GM12878 (cell line): ENCODE measurements at places on chromosomes 5 and 9. TPM values are rescaled to one million over a fixed set of nuclear protein-coding genes. Genes with fewer than 3 reads are reported as not detected.

TRIM36 gene
- not detected in 2 replicates for total RNA-seq

TMEM8B gene
- 7.4 and 7.6 TPM in 2 replicates for total RNA-seq

PCDHGA4 gene
- total RNA-seq: 0.13 TPM in 1 of 2 replicates, not detected in the other

GOLGA1 gene
- total RNA-seq: 9.2 and 9.6 TPM in 2 replicates

LECT2 gene
- not detected in 2 replicates for total RNA-seq

PTGDS gene
- not detected in 2 replicates for total RNA-seq

- H3K4me1 ChIP-seq: 0 out of 2 replicates have a peak, but pooled peaks cover 6% of the 10 kb centered on the region
- H3K36me3 ChIP-seq: no peaks in the 10 kb centered on the region
- no peak overlapping the region for H3K4me3 ChIP-seq
- no peaks in the 10 kb centered on the region for H3K27me3 ChIP-seq
These were observed 7.2 kb downstream of the ENTPD8 start for GRCh38 chr9:137433916-137434431.

DNA sequence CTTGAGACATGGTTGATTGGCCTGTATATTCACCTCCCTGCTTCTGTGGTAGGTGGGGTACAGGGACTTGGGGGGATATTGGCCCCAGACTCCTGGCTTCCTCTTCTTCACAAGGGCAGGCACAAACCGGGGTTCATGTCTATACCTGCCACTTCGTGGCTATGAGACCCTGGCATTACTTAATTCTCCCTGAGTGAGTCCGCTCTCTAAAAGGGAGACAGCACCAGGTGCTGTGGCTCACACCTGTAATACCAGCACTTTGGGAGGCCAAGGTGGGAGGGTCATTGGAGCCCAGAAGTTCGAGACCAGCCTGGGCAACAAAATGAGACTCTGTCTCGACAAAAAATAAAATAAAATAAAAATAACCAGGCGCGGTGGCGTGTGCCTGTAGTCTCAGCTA is 178.5 kb downstream of the GABBR2 start:
- no peak overlapping the region for H3K27ac ChIP-seq
- no peak for DNase-seq
- no peaks in the 10 kb centered on the region for H3K36me3 ChIP-seq
- H3K4me3 ChIP-seq: no peak overlapping the region

GRCh38 chr9:137296670-137297664 is 5.1 kb downstream of the NRARP start:
- no peak overlapping the region for H3K27ac ChIP-seq
- no peaks in the 10 kb centered on the region for H3K27me3 ChIP-seq
- no peak for DNase-seq
- H3K4me3 ChIP-seq: no peak overlapping the region

- no peaks in the 10 kb centered on the region; the same call in 1 of the 2 replicates for H3K36me3 ChIP-seq
- H3K27ac ChIP-seq: no peak overlapping the region
- H3K4me3 ChIP-seq: no peak overlapping the region
These were observed 31.4 kb upstream of the TMOD1 start for GRCh38 chr9:97470076-97470475.

DNA sequence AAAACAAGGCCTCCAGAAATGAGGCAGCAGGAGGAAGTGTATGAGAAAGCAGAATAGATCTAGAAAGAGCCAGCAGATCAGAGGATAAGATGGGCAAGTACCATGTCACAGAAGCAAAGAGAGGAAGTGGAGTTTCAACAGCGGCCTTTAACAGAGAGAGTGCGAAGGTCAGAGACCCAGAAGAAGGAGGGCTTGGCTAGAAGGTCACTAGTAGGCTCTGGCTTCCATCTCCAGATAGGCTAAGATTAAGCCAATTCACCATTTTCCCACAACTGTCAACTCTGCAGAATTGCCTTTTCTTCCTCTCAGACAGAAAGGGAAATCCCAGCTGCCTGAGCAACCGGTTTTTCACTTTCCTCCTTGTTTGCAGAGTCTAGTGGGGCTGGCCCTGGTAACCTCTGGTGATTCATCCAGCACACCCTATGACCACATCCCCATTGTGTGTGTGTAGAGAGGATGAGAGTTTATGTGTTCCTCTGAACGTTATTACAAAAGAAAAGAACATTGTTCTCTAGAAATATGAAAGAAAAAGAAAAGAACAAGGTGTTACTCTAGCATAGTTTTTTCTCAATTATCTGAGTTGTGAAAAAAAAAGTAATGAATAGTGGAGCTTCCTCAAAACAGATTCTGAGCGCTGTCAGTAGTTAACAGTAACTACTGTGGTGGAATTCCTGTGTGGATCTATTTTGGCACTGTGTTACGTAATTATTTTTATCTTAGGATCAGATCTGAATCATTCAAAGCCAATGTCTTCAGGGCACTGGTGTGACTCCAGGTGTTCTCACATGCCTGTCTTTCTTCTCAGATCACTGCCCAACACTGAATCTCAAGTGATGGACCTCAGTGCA is 220.4 kb downstream of the ARRDC3 start:
- no peaks in the 10 kb centered on the region for H3K27me3 ChIP-seq
- peak overlapping the region; percentile 77 for H3K27ac ChIP-seq
- peak; percentile 78 for DNase-seq
- H3K4me1 ChIP-seq: peaks cover 22% of the 10 kb centered on the region
- H3K4me3 ChIP-seq: no peak overlapping the region

DNA sequence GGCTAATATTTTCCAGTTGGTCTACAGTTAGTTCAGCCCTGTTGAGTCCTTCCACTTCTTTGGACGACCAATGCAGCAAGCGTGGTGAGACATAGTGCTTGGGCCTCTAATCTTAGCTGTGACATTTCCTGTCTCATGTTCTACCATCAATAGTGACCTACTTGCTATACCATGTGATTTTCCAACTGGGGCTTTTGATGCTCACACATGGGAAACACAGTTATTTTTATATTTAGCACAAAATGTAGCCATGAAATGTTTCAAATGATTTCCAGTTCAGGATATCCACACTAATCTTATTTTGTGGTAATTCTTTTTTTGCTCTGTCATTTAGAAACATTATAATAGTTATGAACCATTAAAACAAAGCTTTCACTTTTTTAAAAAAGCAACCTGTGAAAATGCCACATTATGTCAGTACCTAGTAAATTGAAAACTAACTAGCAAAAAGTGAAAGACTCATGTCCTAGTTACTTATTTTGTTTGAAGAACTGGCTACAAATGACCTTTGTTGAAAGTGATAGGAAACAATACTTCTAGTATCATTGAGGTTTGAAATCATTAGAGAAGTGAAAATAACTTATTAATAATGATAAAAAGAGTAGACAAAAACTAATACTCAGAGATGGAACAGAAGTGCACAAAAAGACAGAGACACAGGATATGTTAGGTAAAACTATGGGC is 18.3 kb downstream of the MARCHF3 start:
- peak; percentile 66 for DNase-seq
- no peaks in the 10 kb centered on the region for H3K36me3 ChIP-seq
- H3K27ac ChIP-seq: peak overlapping the region; percentile 65
- H3K27me3 ChIP-seq: no peaks in the 10 kb centered on the region
- H3K4me1 ChIP-seq: peaks cover 25% of the 10 kb centered on the region

DNA sequence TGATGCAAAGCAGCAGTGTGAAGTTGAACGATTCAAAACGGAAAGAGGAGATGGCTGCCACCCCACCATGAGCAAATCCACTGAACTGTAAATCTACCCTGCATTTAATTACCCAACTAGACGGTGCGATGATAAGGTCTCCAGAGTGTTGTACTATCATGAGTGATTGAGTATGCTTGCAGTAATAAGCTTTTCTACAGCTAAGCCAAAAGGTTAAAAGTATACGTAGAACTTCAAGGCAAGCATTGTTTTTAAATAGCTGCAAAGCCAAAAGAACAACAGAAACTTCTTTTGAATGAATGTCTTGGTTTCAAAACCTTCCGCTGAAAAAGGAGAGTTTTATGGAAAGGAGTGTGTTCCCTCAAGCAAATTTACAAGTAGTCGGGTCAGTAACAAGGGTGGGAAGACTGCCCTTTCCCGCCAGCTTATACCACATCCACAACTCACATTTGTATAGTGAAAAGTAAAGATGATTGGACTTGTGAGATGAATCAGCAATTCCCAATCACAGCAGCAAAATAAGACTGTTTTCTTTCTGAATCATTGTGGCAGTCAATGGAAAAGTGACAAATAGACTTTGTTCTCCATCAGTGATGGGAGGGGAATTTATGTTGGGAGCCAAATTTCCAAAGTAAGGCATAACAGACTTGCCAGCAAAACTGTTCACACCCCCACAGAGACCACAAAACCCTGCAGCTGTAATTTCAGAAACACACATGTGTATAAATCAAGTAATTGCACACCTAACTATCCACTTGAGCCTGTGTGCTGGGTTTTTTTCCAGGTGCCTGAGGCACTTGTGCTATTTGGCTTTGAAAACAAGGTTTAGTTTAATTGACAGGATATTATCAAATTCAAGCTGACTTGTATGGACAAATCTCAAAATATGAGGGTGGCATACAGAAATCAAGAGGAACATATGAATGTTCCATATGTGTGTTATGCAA is 407.7 kb upstream of the GRAMD2B start:
- H3K4me3 ChIP-seq: no peak overlapping the region
- no peaks in the 10 kb centered on the region for H3K27me3 ChIP-seq
- no peaks in the 10 kb centered on the region for H3K4me1 ChIP-seq
- no peak for DNase-seq
- H3K27ac ChIP-seq: no peak overlapping the region
- H3K36me3 ChIP-seq: no peaks in the 10 kb centered on the region

DNA sequence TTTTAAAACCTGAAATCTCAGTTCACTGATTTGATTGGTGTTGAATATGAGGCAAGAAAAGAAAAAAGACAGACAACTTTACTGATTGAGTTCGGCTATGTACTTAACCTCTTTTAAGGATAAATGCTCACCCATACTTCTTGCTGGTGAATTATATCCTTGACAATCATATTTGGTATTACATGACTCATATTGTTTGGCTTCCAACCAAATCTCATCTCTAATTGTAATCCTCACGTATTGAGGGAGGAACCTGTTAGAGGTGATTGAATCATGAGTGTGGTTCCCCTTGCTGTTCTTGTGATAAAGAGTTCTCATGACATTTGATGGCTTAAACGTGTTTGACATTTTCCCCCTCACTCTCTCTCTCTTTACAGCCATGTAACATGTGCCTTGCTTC is 255.6 kb upstream of the IZUMO3 start:
- H3K27ac ChIP-seq: no peak overlapping the region
- H3K4me1 ChIP-seq: no peaks in the 10 kb centered on the region
- no peaks in the 10 kb centered on the region for H3K27me3 ChIP-seq
- no peak overlapping the region for H3K4me3 ChIP-seq
- no peak for DNase-seq
- no peaks in the 10 kb centered on the region for H3K36me3 ChIP-seq

GRCh38 chr5:82364497-82364896 is 86.3 kb upstream of the RPS23 start:
- no peak overlapping the region for H3K4me3 ChIP-seq
- no peaks in the 10 kb centered on the region for H3K36me3 ChIP-seq

DNA sequence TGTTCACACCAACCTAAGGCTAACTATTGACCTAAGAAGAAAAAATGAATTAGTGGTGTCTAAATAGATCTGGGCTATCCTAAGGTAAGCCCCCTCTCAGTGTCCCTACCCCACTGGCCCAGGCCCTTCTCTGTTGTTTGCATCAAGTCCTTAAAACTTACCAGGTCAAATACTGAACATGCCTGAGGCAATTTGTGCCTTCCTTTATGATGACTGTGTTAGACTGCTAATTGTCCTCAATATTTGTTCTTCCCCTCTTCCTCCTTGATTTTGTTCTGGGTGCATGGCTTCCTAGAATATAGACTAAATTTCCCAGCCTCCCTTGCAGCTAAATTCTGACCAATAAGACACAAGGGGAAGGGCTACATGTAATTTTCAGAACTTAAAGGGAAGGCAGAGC is 199.9 kb downstream of the ADAMTS12 start:
- H3K27ac ChIP-seq: no peak overlapping the region
- no peaks in the 10 kb centered on the region for H3K27me3 ChIP-seq
- no peak for DNase-seq
- no peaks in the 10 kb centered on the region for H3K36me3 ChIP-seq
- no peak overlapping the region for H3K4me3 ChIP-seq
- no peaks in the 10 kb centered on the region for H3K4me1 ChIP-seq

- H3K36me3 ChIP-seq: peaks cover 35% of the 10 kb centered on the region
- H3K27me3 ChIP-seq: no peaks in the 10 kb centered on the region
- no peaks in the 10 kb centered on the region for H3K4me1 ChIP-seq
- no peak overlapping the region for H3K27ac ChIP-seq
These were observed 23.2 kb downstream of the AK3 start for GRCh38 chr9:4717815-4718214.

DNA sequence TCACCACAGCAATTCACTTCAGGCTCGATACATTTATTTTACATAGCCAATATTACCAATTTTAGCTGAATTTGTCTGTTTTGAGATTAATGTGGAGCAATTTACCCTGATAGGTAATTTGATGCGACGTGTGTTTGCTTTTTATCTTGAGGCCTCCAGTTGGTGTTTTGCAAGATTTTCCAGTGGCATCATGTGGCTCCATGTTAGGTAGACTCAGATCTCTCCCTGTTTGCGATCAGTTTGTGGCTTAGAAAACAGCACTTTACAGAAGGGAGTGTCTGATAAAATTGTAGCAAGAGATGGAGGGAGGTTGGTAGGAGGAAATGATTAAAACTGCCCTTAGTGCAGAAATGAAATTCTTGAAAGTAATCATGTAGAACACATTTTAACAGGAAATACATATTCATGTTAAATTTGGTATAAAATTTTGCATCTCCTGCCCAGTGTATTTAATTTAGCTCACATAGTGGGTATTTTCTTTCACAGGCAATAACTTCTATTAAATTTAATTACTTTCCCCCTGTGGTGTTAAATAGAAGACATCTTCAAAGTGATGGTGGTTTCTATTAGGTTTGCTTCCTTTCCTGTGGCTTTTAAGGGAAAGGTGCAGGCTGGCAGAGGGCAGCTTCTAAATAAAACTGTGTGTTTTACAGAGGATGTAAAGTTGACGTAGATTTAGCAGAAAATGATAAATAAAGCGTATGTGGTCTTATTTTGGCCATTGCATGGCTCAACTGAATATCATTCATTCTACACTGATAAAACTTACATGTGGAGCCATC is 135.8 kb downstream of the KDM4C start:
- peak; percentile 20 for DNase-seq
- H3K4me1 ChIP-seq: peaks cover 28% of the 10 kb centered on the region
- peaks cover 1% of the 10 kb centered on the region; the same call in 1 of the 2 replicates for H3K36me3 ChIP-seq
- peak overlapping the region; percentile 56 for H3K27ac ChIP-seq

DNA sequence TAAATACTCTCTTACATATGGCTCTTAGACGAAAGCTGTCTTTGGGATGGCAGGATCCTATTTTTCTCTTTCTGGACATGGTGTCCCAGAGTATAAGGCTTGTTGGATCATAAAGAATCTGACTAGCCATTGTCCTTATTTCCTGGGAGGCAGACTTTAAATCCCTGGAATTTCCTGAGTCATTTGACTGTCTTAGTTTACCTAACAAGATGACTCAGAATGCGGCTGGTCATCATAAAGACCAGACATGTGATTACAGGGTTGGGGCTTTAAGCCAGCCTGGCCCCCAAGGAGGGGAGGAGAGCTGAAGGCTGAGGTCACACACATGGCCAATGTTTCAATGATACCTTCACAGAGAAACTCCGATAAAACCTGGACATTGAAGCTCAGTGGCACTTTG is 37.2 kb downstream of the FAM240B start:
- H3K27me3 ChIP-seq: no peaks in the 10 kb centered on the region
- no peaks in the 10 kb centered on the region for H3K4me1 ChIP-seq
- H3K4me3 ChIP-seq: no peak overlapping the region

GRCh38 chr5:173885475-173886010 is 2.6 kb upstream of the CPEB4 start:
- H3K4me3 ChIP-seq: no peak overlapping the region
- no peak for DNase-seq
- H3K27ac ChIP-seq: peak overlapping the region; percentile 86
- no peaks in the 10 kb centered on the region for H3K27me3 ChIP-seq
- H3K36me3 ChIP-seq: 0 out of 2 replicates have a peak, but pooled peaks cover 3% of the 10 kb centered on the region
- H3K4me1 ChIP-seq: peaks cover 30% of the 10 kb centered on the region
